ENCODE measurements at places on chromosomes 6 and 20. TPM values are rescaled to one million over a fixed set of nuclear protein-coding genes. Genes with fewer than 3 reads are reported as not detected.

GRCh38 chr20:40632346-40632976, 56.6 kb downstream of the MAFB start:
- DNase-seq = no peak

DNA sequence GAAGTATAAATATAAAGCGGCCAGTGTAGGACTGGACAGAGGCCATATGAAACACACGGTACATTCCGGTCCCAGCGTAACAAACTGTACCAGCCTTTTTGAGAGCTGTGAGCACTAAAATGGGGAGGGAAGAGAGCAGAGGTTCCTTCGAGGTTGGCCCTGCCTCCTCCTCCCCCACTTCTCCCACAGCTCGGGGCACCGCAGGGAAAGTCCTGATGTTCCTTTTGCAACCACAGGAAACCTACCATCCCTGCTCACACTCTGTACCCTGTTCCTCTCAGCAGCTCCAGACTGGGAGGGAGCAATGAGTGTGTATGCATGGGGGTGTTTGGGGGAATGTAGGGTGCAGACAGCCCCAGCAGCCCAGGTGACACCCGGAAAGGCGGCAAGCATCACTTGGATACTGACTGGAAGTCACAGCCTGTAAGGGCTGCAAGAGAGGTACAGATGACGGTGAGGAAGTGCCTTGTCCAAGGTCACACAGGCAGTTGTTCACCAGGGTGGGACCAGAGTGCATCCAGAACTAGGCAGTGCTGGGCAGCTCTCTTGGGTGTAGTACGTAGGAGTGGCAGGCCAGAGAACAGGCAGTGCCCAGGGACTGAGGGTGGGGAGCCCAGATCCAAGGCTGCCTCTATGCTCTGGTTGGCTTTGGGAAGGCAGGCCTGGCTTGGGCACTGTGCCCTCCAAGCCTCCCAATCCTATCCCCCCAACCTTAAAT, 11.0 kb upstream of the ARMC12 start:
- peak; percentile 62 for DNase-seq

ASIP gene
- total RNA-seq = 18.7 TPM

DNA sequence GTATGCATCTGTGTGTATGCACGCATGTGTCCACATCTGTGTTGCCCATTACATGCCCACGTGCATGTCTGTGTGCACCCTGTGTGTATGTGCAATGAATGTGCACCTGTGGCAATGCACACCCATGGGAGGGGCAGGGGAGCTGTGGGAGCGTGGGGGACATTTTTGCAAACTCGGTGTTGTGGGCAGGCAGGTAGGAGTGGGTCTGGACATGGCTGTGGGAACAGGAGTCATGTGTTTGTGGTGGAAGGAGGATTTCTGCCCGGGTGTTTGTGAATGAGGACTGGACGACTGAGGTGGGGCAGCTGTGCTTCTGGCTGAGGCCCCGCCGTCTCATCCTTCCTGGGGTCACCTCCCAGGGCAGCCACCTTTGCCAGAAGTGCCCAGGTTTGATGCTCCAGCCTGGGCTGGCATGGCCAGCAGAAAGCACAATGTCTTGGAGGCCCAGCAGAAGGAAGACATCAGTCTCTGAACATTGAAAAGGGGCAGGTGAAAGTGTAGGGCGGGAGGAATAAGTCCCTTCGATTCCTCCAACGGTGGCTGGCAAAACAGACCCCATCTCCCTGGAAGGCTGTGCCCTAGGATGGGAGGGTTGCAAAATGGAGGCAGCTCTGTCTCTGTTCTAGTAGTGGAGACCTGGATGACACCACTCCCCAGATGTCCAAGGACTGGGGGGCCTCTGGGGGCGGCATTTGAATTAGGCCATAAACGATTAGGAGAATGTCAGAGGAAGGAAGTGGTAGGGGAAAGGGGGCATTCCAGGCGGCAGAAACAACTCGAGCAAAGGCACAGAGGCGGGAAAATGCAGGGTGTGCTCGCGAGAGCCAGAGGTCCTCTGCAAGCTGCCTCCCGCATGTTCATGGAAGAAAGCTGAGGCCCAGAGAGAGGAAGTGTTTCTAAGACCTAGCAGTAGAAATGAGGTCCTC, 19.1 kb upstream of the ARMC12 start:
- DNase-seq = no peak

- peak; percentile 56 for DNase-seq
These were observed 15.8 kb upstream of the RBPJL start for GRCh38 chr20:45290677-45291355.

DACT2 gene
- total RNA-seq = 1.3 TPM

KIF16B gene
- total RNA-seq = 19.8 TPM

HLA-DRA gene
- 113 TPM for total RNA-seq

DNA sequence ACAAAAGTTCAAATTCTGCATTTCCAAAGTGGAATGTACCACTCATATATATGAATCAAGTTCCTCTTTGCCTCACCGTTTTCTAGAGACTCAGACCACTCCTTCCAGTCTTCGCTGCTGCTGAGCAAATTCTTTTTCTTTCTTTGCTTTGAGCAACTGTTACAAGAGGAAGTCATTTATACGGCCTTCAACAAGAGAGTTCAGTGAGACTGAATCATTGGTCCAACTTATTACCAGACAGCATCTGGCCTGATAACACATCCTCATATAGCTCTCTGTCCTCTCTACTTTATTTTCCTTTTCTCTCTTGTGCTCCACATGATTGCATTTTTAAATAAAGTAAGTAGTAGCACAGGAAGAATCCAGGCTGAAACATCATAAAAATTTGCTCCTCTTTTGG, 652.7 kb downstream of the PHF3 start:
- no peak for DNase-seq

DNA sequence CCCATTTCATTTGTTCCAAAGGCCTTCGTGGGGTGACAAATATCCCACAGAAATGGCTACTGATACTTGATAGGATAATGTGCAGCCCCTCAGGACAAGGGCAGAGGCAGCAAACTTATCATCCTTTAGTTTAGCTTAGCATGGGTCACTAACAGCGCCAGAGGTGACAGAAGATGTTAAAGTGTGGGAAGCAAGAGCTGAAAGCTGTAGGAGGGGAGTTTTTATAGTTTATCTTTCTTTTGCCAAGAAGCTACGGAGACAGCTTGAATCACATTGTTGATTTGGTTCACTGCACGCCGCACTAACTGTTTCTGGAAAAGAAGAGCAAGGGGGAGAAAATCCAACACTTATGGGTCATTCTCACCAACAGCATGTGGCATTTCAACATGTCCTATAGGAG, 773.9 kb upstream of the MMS22L start:
- no peak for DNase-seq

HLA-F gene
- 36.4 TPM for total RNA-seq

DNA sequence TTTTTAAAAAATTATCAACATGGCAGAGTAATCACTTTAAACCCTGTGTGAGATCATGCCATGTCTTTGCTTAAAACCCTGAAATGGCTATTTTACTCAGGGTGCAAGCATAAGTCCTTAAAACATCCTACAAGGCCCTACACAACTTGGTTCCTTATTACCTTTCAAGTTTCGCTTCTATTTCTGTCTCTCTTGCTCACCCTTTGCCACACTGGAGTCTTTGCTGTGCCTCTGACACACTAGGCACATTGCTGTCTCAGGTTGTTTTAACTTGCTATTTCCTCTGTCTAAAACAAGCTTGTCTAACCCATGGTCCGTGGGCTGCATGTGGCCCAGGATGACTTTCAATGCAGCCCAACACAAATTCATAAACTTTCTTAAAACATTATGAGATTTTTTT, 55.6 kb downstream of the KIAA0408 start:
- DNase-seq = no peak

DNA sequence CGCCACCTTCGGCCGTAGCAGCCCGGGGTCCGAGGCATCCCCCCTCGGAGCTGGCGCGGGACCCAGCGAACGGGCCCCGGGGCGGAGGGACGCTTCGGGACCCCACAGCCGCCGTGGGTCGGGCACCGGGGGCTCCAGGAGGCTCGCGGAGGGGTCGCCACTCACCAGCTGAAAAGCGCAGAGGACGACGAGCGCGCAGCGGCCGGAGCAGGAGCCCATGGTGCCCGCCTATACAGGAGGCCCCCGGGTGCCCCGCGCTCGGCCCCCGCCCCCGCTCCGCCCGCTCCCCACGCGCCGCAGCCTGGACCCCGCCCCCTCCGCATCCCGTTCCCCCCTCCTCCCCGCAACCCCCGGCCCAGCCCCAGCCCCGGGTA, at the start of gene NKAIN4:
Gene NKAIN4, minus strand, starts transcription at position 232 of the 374 bp plus-strand sequence. Its CDS starts 13 bp downstream, at position 219.
- DNase-seq = no peak

AGPAT4 gene
- 8.7 TPM for total RNA-seq

GRCh38 chr20:61800359-61801064, 265.2 kb downstream of the TAF4 start:
- DNase-seq = no peak

DNA sequence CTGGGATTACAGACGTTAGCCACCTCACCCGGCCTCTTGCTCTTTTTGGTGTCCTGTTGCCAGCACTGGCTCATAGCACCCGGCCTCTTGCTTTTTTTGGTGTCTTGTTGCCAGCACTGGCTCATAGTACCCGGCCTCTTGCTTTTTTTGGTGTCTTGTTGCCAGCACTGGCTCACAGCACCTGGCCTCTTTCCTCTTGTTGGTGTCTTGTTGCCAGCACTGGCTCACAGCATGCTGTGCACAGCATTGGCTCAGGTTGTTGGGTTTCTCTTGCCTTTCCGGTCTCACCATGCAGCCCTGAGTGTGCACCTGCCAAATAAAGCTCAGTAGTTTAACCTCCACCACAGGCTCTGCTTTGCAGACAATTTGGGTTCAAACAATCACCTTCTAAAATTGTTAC, 208.2 kb downstream of the THBS2 start:
- no peak for DNase-seq

- DNase-seq = no peak
These were observed 779 bp upstream of the KCNG1 start for GRCh38 chr20:51023617-51024155.

GRCh38 chr6:90103056-90103800, 193.4 kb downstream of the BACH2 start:
- DNase-seq = no peak

GRCh38 chr6:70549327-70549726, 17.4 kb upstream of the SDHAF4 start:
- no peak for DNase-seq

GRCh38 chr6:42365021-42365420, 86.7 kb downstream of the TRERF1 start:
- DNase-seq = no peak

CAGE1 gene
- not detected for total RNA-seq
